ENCODE measurements at places on chromosomes 6 and 20. TPM values are rescaled to one million over a fixed set of nuclear protein-coding genes. Genes with fewer than 3 reads are reported as not detected.

GRCh38 chr6:43699564-43700186, 12.1 kb upstream of the MRPS18A start:
- no peak for DNase-seq

DNA sequence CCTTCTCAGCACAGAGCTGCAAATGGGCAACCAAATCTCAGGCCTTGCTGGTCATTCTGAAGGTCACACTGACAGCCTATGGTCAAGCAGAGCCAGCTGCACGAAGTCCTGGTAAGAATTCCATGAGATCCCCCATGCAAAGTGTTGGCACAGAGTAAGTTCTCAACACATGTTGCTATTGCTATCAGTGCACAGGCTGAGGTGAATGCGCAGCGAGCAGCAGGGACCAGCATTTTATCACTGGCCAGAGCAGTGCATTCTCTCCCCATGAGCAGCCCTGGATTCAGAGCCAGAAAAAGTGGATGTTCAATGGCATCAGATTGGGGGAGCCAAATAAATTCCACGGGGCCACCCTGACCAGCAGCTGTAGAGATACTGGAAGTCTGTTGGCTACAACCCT, 44.1 kb upstream of the TOP1 start:
- no peak for DNase-seq

DNA sequence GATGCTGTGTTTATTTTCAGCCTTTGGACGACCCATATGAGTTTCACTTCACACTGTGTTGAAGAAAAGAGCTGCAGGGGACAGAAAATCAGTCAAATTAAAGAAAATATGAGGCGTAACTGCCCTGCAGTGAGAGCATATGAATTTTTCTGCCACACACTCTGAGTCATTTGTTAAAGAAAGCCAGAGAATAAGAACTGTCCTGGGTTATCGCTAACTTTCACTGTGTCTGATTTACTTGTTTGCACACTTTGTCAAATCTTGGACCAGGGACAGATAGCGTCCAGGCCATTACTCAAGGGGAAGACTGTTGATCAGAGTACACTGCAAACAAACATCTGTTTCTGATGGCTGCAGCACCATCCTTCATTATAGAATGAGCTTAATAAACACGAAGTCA, 126.8 kb upstream of the AGPAT4 start:
- no peak for DNase-seq

Gene CD93
- total RNA-seq, result 20.8 TPM

DNA sequence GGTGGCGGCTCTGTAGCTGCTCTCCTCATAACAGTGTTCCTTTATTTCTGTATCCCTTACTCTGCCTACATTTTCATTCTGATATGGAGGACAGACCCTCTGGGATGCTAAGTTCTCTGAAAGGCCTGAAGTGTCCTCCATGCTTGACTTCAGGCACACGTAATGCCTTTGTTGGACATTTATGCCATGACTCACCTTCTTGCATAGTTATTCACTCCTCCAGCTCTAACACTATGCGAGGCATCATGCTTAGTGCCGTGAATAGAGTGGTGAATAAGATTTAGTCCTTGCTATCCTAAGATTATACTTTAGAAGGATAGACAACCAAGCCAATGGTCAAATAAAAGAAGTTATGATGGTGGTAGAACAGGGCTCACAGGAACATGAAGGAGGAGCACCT, 760.9 kb upstream of the FLRT3 start:
- no peak for DNase-seq

- DNase-seq, result no peak
Measured at GRCh38 chr20:537983-538382, 5.6 kb downstream of the CSNK2A1 start.

- DNase-seq, result no peak
Measured at GRCh38 chr20:49284818-49285217, 7.0 kb upstream of the ZNFX1 start.

DNA sequence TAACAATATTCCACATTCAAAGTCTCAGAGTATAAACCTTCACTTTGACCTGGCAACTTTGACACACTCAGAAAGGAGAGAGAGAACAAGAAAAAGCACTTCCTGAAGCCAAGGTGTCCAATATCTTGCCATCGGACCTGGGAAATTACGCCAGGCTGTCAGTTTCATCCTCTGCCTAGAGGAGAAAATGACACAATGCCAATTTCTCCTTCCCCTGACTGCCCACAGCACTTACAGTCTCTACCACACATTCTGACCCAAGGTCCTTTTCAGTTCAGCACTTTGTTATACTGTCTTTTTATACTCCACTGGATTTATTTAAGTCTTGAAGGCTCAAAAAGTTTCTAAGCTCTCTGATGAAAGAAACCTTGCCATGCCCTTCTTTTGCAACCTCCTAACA, 250.4 kb downstream of the GMPR start:
- DNase-seq, result peak; percentile 21

GRCh38 chr6:117018771-117019170, 141.7 kb downstream of the RFX6 start:
- no peak for DNase-seq

Gene PTGIS
- 8.7 TPM for total RNA-seq

- no peak for DNase-seq
Measured at GRCh38 chr20:14556206-14556605, 218.8 kb upstream of the FLRT3 start.

- DNase-seq, result no peak
Measured at GRCh38 chr6:83152913-83153312, 40.2 kb downstream of the PGM3 start.

DNA sequence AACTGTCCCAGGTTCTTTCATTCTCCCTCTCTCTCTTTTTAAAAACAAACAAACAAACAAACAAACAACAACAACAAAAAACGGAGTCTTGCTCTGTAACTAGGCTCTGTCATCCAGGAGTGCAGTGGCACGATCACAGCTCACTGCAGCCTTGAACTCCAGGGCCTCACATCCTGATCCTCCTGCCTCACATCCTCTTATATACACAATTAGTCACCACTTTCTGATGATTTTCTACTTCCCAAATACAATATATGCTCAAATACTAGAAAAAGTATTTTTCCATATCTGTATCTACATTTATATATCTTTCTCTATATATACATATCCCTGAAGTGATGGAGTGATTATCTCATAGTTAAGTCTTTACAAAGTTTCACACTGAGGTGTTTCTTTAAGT, 170.7 kb downstream of the EPHA7 start:
- no peak for DNase-seq

DNA sequence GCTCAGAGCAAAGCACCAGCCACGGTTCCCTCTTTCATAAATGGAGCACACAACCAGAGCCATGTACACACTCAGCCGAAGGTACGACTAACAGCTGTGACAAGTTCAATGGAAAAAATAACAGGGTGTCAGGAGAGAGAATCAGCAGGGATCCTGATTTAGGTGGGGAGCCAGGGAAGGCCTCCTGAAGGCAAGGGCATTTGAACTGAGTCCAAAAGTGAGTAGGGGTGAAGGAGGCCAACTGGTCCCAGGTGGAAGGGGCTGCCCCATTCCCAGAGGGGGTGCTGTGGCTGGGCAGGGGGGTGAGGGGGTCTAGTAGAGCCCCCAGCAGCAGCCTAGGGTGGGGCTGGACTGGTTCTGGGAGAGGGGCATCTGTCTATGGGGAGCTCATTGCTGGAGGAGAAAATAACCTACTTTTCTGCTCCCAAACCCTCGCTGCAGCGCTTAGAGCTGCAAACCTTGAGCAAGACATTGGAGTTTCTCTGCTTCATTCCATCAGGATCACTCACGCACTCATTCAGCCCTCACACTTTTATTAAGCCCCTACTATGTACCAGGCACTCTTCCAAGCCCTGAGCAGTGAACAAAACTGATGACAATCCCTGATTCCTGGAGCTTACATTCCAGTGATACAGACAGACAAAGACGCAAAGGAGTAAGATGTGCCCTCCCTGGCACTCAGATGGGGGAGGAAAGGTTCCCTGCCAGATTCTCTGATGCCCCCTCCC, 113.5 kb downstream of the TOX2 start:
- DNase-seq, result no peak

GRCh38 chr6:166987930-166988329, 11.3 kb upstream of the CEP43 start:
- no peak for DNase-seq
